ENCODE measurements at places on chromosomes 6 and 20. TPM values are rescaled to one million over a fixed set of nuclear protein-coding genes. Genes with fewer than 3 reads are reported as not detected.

DNA sequence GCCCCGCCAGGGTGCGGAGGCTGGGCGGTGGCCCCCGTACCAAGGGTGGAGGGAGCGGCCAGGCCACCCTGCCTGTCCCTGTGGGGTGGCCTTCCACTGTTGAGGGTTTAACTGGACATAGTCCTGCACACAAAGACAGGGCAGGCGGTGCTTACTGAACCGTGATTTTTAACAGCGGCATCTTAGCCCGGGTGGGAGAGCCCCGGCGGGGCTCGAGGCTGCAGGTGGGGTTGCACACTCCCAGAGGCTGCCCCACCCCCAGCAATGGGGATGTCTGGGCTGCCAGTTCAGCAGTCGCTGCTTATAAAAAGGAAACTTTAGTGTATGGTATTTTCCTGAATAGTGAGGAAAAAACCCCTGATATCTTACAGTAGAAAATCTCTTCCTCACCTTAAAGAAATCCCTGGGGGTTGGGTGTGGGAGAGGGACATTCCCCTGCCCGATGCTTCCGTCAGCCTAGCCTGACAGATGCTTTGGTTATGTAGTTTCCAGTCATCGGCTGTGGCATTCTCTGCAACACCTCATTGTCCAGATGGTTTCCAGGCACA, 79.4 kb downstream of the IRF4 start:
- H3K36me3 ChIP-seq: no peaks in the 10 kb centered on the region
- H3K4me1 ChIP-seq: no peaks in the 10 kb centered on the region
- H3K27ac ChIP-seq: no peak overlapping the region
- no peaks in the 10 kb centered on the region for H3K27me3 ChIP-seq

DNA sequence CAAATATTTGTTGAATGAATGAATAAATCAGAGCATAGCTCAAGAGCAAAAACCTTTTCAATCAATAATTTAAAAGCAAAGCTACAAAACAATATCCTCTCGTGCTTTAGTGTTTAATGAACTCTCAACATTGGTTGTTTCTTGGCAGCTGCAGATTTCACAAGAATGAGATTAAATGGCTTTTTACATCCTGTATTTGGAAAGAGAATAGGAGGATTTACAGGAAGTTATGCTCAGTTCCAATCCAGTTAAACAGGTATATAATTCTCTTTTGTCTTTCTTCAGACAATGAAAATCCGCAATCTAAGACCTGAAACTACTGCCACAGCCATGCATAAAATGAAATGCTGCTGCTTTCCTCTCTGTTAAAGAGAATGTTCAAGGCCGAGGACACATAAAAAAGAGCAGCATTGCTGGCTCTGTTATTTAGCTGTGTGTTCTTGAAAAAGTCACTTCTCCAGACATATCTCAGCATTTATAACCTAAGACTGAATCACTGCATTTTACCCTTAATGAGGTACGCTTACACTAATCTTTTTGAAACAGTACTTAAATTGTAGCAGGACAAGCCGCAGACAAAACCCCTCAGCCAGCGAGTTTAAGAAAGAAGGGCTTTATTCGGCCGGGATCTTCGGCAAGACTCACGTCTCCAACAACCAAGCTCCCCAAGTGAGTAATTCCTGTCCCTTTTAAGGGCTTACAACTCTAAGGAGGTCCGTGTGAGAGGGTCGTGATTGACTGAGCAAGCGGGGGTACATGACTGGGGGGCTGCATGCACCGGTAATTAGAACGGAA, 3.6 kb downstream of the C6orf52 start:
- H3K4me1 ChIP-seq: peaks cover 25% of the 10 kb centered on the region
- H3K27me3 ChIP-seq: no peaks in the 10 kb centered on the region
- peak; percentile 16 for DNase-seq

DNA sequence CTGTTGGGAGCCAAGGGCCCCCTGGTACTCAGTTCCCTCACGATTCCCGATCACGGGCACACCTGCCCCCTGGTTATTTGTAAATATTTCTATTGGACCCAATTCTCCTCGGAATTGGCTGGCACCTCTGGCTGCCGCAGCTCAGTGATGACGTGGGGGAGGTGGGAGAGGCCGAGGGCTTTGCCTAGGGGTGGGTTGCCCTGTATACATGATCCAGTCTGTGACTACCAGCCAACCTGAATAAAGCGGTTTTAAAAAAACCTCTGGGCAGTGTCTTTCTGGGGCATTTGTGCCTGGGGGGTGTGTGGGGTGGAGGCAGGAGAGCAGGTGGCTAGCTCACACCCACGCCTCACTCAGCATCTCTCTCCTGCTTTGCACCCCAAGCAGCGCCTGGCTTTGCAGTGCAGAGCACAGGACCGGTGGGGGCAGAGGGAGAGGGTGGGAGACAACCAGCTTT, 42.2 kb downstream of the VSTM2L start:
- H3K36me3 ChIP-seq: no peaks in the 10 kb centered on the region
- no peak overlapping the region for H3K27ac ChIP-seq
- DNase-seq: no peak
- H3K27me3 ChIP-seq: no peaks in the 10 kb centered on the region
- peaks cover 5% of the 10 kb centered on the region for H3K4me1 ChIP-seq

GRCh38 chr6:3766214-3766613, 14.7 kb upstream of the PXDC1 start:
- no peak overlapping the region for H3K4me3 ChIP-seq
- DNase-seq: no peak
- H3K27me3 ChIP-seq: 0 out of 2 replicates have a peak, but pooled peaks cover 8% of the 10 kb centered on the region
- no peaks in the 10 kb centered on the region for H3K36me3 ChIP-seq

GRCh38 chr6:14965424-14966075, 280.3 kb upstream of the JARID2 start:
- peaks cover 46% of the 10 kb centered on the region for H3K4me1 ChIP-seq
- H3K4me3 ChIP-seq: no peak overlapping the region
- H3K27ac ChIP-seq: peak overlapping the region; percentile 78
- no peak for DNase-seq
- no peaks in the 10 kb centered on the region for H3K36me3 ChIP-seq
- H3K27me3 ChIP-seq: no peaks in the 10 kb centered on the region

GRCh38 chr6:135161411-135162395, 19.4 kb upstream of the MYB start:
- H3K27ac ChIP-seq: no peak overlapping the region
- H3K36me3 ChIP-seq: no peaks in the 10 kb centered on the region
- H3K27me3 ChIP-seq: no peaks in the 10 kb centered on the region
- H3K4me1 ChIP-seq: no peaks in the 10 kb centered on the region
- no peak overlapping the region for H3K4me3 ChIP-seq

DNA sequence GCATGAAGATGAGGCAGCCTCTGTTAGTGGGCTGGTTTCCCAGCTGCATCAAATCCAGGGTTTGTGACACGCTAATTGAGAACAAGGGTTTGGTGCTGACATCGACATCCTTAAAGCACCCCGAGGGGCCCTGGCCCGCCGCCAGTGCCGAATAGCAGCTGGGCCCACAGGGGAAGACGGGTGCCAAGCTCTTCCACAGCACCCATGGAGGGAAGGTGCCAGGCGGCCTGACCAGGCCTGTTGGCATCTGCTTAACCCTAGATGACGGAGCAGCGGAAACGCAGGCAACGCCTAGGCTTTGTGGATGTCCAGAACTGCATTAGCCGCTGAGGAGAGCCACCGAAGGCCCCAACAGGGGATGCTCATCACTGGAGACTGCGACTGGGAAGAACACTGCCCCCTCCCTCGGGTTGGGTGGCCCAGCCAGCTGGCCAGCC, 16.0 kb downstream of the UQCC2 start:
- H3K4me3 ChIP-seq: no peak overlapping the region
- no peak for DNase-seq
- H3K36me3 ChIP-seq: peaks cover 16% of the 10 kb centered on the region
- no peaks in the 10 kb centered on the region for H3K27me3 ChIP-seq
- H3K27ac ChIP-seq: no peak overlapping the region
- 0 out of 2 replicates have a peak, but pooled peaks cover 2% of the 10 kb centered on the region for H3K4me1 ChIP-seq

GRCh38 chr6:16540804-16541752, 220.2 kb downstream of the ATXN1 start:
- H3K36me3 ChIP-seq: no peaks in the 10 kb centered on the region
- H3K27me3 ChIP-seq: no peaks in the 10 kb centered on the region
- DNase-seq: peak; percentile 4
- no peak overlapping the region for H3K4me3 ChIP-seq
- H3K27ac ChIP-seq: no peak overlapping the region

DNA sequence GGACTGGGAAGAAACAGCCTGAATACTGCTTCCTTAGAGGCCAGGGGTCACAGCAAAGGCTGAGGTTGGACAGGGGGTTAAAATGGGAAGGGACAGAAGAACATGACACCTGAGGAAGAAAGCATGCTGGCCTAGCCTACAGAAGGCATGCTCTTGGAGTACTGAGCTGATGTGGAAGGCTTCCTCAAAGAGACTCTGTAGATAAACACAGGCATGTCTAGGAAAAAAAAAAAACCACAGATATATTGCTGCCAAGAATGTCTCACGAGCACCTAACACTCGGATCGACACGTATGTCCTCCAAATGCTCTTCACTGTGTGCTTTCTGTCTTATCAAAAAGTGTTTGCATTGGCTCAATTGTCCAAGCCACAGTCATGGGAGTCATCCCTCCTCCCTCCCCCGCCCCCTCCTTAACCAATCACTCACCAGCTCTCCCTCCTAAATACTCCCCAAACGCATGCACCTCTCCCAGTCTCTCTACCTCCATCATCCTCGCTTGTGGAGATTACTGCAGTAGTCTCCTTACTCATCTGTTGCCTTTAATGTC, 101.1 kb upstream of the LRFN2 start:
- H3K4me1 ChIP-seq: no peaks in the 10 kb centered on the region
- H3K27ac ChIP-seq: no peak overlapping the region
- H3K27me3 ChIP-seq: no peaks in the 10 kb centered on the region
- no peaks in the 10 kb centered on the region for H3K36me3 ChIP-seq
- no peak for DNase-seq
- no peak overlapping the region for H3K4me3 ChIP-seq

The SIRPB1 gene
- total RNA-seq: not detected

The FAM229B gene
- 4.4 TPM for total RNA-seq

DNA sequence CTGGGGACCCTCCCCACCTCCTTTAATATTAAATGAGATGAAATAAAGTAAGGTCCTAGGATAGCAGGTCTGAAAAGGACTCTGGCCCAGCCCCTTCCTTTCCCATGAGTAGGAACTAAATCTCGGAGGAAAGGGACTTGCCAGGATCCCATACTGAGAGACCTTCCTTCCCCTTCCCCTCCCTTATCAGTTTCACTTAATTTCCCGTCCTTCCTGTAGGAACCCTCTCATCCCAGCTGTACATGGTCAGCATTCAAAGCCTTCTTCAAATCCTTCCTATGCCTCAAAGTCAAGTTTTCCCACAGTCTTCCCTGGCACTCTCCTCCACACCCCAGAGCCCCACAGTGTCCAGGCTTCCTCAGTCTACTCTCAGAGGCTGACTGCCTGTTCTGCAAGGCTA, 71.3 kb upstream of the MYL9 start:
- peaks cover 39% of the 10 kb centered on the region for H3K4me1 ChIP-seq
- H3K27me3 ChIP-seq: no peaks in the 10 kb centered on the region
- H3K36me3 ChIP-seq: no peaks in the 10 kb centered on the region
- no peak overlapping the region for H3K4me3 ChIP-seq

DNA sequence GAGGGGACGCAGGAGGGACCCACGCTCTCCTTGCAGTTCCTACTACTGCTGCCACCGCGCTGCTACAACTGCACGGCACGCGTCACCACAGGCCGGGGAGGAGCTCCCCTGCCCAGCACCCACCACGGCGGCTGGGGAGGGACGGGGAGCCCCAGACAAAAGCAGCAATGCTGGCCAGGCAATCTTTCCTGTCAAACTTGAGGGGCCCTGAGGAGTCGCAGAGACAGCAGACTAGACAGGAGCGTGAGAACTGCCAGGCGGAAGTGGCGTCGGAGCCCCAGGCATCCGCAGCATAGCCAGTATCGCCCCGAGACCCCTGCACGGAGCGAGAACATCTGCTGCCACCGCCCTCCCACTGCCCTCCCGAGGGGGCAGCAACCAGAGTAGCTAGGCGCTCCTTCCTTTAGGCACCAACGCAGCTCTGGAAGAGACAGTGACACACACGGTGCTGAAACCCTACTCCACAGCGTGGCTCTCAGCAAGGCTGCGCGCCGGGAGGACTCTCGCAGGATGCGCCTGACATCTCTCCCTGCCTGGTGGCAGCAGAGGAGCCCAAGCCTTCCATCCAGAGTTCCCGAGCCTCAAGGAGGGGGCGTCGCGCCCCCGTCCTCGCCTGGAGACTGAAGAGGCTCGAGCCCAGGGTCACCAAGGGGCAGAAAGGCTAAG, 2.2 kb downstream of the TAF4 start:
- peaks cover 23% of the 10 kb centered on the region for H3K4me1 ChIP-seq
- H3K4me3 ChIP-seq: peak overlapping the region; percentile 56
- DNase-seq: peak; percentile 44
- H3K36me3 ChIP-seq: no peaks in the 10 kb centered on the region
- H3K27me3 ChIP-seq: no peaks in the 10 kb centered on the region

The OR2B6 gene
- total RNA-seq: not detected

GRCh38 chr6:160494576-160494975, 146.4 kb downstream of the SLC22A3 start:
- H3K4me1 ChIP-seq: no peaks in the 10 kb centered on the region
- no peaks in the 10 kb centered on the region for H3K27me3 ChIP-seq
- no peaks in the 10 kb centered on the region for H3K36me3 ChIP-seq
- H3K4me3 ChIP-seq: no peak overlapping the region
- H3K27ac ChIP-seq: no peak overlapping the region

The BPI gene
- not detected for total RNA-seq

The FLRT3 gene
- 0.17 TPM for total RNA-seq

DNA sequence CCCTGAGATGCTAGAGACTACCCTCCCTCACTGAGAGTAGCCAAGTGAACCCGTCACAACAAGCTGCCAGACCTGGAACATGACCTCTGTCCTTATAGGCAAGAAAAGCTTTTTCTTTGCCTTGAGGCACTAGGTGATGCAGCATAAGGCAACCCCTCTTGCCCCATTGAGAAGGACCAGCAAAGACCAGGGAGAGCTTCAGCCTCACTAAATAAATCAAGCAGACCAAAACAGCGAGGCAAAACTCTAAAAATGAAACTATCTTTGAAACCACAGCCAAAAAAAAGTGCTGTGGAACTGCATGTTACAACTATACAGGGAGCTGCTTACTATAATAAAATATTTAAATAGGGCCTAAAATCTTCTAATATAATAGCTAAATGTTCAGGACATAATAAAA, 62.6 kb upstream of the FAM83B start:
- H3K27ac ChIP-seq: no peak overlapping the region
- H3K27me3 ChIP-seq: no peaks in the 10 kb centered on the region
- no peak for DNase-seq
- H3K36me3 ChIP-seq: no peaks in the 10 kb centered on the region
- H3K4me3 ChIP-seq: no peak overlapping the region

- peaks cover 70% of the 10 kb centered on the region for H3K27me3 ChIP-seq
- peak overlapping the region; percentile 84 for H3K4me3 ChIP-seq
- no peak overlapping the region for H3K27ac ChIP-seq
- H3K36me3 ChIP-seq: no peaks in the 10 kb centered on the region
- H3K4me1 ChIP-seq: peaks cover 21% of the 10 kb centered on the region
These were observed 983 bp upstream of the KCNQ5 start for GRCh38 chr6:72620871-72621290.

- no peak for DNase-seq
- H3K4me1 ChIP-seq: no peaks in the 10 kb centered on the region
- no peak overlapping the region for H3K27ac ChIP-seq
- no peaks in the 10 kb centered on the region for H3K36me3 ChIP-seq
- H3K4me3 ChIP-seq: no peak overlapping the region
These were observed 151.8 kb upstream of the HEY2 start for GRCh38 chr6:125597411-125598253.
